ENCODE measurements at places on chromosomes 6 and 20. TPM values are rescaled to one million over a fixed set of nuclear protein-coding genes. Genes with fewer than 3 reads are reported as not detected.

The IGF2R gene
- total RNA-seq: 109 TPM

- DNase-seq: no peak
These were observed 1.3 kb upstream of the TAPBP start for GRCh38 chr6:33314943-33315792.

The HUS1B gene
- total RNA-seq: not detected

The ISM1 gene
- total RNA-seq: 7.9 TPM

DNA sequence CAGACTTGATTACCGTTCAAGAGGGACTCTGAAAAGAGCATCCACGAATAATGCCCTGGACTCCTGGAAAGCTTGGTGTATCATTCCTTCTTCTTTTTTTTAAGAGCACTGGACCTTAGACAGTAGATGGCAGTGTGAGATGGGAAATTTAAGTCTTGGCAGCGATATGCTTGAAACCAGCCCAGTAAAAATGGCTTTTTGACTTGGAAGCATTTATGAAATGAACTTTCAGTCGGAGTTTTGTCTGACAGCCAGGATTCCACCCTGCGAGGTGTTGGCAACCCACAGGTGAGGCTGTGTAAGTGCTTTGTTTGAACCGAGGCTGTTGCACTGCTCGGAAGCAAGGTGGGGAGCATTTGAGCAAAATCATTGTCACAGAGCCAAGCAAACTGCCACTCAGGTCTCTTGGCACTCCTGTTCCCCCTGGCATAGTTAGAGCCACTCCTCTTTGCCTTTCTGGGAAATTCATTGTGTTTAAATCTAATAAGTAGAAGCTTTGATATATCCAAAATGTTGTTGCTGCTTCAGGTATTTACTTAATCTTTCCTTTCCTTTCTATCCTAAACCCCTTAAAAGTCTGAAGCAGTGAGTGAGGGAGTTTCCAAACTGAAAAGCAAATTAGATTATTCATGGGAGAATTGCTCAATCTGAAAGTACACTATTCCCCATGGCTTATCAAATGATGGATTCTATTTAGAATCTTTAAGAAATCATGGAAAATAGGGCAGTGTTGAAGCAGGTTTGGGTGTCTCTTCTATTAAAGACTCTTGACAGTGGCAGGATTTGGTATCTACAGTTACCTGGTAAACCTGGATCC is 272.8 kb upstream of the SLC35B3 start:
- DNase-seq: no peak

Data from omental fat pad (tissue), 4 donors.